Naive thymus-derived CD4-positive, alpha-beta T cell (primary cell): ENCODE measurements at places on chromosomes 12 and 14.

- no peak for DNase-seq
Observed at GRCh38 chr12:4002601-4003000, 129.4 kb upstream of the PARP11 start.

DNA sequence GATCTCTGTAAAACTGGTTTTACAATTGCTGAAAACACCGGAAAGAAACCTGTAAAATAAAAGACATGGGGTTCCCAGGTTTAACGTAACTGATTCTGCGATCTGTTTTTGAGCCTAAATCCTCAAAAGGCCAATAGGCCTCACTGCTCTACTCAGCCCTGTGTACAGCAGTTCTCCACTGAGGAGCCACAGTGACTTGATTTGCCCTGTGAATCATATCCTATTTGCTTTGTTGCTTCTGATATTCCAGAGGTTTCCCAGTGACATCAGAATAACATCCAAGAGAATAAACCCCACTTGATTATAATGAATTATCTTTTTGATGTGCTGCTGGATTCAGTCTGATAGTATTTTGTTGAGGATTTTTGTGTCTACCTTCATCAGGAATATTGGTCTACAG lies 27.5 kb downstream of the MDM1 start:
- no peak for DNase-seq

GRCh38 chr14:59275668-59276067 lies 87.2 kb downstream of the DAAM1 start:
- DNase-seq, result no peak

- DNase-seq, result no peak
Observed at GRCh38 chr12:128205145-128205544, 61.8 kb upstream of the TMEM132C start.

- no peak for DNase-seq
Observed at GRCh38 chr12:65728848-65729793, 95.2 kb upstream of the HMGA2 start.

DNA sequence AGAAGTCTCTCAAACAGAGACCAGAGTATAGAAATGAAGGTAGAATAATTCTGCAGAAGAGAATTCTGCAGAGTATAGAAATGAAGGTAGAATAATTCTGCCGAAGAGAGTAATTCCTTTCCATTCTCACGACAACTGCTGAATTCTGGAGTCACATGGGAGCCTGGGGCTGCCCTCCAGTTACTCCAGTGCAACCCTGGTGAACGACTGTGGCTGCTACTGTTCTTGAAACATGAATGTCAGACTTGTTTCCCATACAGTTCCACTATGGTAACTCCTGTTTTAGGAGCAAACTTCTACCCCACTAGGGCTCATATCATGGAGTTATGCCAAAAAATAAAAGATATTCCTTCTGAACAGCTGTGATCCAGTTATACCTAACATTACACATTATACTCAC lies 164.4 kb downstream of the KICS2 start:
- no peak for DNase-seq

- no peak for DNase-seq
Observed at GRCh38 chr12:23662966-23663365, 286.5 kb downstream of the SOX5 start.

- DNase-seq, result no peak
Observed at GRCh38 chr14:93011650-93012325, 88.8 kb downstream of the CHGA start.

DNA sequence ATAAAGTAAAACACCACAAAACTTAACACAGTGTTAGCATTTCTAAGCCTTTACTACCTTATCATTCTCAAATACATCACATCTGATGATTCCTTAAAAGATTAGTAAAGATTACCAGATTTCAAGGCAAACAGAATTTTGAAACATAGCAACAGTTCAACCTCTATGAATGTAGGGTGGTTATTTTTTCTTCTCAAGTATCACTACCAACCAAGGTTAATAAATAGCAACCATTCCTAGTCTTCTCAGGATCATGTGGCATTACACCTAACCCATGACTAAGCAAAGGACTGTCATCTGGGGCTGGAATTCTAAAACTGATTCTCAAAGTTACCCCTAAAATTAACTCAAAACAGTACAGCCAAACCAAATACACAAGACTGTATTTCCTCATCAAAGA lies 39.4 kb upstream of the CSRNP2 start:
- no peak for DNase-seq

DNA sequence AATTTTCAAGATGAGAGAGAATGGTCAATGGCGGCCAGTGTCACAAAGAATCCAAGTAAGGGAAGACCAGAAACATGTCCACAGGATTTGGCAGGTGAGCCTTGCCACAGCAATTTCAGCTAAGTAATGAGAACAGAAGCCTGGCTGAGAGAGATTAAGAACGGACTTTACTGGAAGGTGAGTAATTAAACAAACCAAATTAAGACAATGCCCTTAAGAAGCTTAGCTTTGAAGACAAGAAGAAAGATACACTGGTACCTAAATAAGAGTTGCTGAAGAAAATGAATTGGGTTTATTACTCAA lies 145.4 kb upstream of the PLEKHG7 start:
- no peak for DNase-seq

- no peak for DNase-seq
Observed at GRCh38 chr12:17618831-17619230, 471.2 kb downstream of the RERGL start.

DNA sequence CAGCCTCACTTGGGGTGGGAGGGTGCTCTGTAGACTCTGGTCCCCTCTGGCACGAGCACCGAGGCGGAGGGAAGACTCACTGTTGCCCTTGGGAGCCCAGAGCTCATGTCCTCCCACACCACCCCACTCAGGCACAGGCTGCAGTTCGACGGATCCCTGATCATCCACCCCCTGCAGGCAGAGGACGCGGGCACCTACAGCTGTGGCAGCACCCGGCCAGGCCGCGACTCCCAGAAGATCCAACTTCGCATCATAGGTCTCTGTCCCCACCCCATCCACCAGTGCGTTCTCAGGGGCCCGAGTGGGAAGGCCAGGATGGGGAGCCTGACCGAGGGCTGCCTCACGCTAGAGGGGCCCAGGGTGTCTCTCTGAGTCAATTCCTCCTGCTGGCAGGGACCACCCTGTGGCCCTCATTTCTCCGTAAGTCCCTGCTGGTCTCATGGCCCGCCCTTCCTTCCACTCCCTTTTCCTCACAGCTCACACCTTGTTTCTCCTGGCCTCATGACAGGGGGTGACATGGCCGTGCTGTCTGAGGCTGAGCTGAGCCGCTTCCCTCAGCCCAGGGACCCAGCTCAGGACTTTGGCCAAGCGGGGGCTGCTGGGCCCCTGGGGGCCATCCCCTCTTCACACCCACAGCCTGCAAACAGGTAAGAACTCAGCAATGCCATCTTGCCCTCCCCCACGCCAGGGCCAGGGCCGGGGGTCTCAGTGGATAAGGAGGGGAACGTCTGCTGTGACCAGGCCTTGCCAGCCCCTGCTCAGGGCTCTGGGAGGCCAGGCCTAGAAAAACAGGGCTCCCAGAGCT lies 27.0 kb downstream of the PAPLN start:
- no peak for DNase-seq
